OCI-LY7 (cell line): ENCODE measurements at places on chromosomes 3 and 15.
A peak's percentile ranks its signal among the peaks of the same experiment; 100 is the strongest.

- no peak for DNase-seq
Observed at GRCh38 chr3:23869977-23870662, 46.7 kb downstream of the NKIRAS1 start.

GRCh38 chr3:115836944-115837343 is 213.6 kb downstream of the GAP43 start:
- DNase-seq, result peak; percentile 34

GRCh38 chr3:127120851-127121647 is 71.9 kb upstream of the PRR23E start:
- no peak for DNase-seq

DNA sequence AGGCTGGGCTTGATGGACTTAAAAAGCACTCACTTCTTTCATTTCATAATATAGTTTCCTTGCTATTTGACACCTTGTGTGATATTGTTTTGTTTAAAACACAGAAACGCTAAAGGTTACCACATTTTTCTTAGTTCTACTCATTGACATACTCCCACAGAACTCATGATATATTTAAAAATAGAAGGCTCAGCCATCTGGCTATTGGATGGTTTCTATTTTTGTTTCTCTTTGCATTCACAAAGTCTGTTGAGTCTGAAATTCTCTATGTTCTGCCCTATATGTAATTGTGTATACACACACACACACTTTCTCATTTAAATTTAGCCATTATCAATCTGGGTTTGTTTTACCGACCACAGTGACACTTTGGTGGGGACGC is 128.2 kb downstream of the SOX2 start:
- DNase-seq, result no peak
